T-cell (primary cell): ENCODE measurements at places on chromosomes 2 and 18. TPM values are rescaled to one million over a fixed set of nuclear protein-coding genes. Genes with fewer than 3 reads are reported as not detected.

DNA sequence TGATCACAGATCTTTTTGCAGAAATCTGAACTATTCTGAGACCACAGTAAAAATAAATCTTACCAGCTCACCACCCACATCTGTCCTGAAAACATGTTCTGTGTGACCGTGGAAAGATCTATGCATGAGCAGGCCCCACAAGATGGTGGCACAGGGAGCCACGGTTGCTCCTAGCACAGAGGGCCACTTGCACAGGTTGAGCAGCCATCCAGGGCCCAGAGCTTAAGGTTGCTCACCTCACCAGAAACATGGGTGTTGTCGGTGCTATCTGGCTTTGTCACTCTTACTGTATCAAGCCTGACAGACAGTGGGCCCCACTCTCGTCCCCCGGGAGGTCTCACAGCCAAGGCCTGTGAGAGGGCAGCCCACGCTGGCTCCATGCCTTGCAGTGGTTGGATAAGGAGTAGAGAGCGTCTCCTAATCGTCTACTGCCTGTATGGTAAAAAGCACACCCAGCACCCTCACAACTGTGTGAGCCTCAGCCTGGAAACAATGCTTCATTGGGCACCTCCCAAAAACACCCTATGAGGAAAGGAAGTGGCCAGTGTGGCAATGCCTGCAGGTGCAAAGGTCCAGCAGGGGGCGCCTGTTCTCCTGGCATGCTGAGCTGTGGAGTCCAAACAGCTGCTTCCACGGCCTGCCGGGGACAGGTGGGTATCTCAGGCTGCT is 19.6 kb downstream of the TUBB6 start:
- no peak overlapping the region for H3K27ac ChIP-seq
- H3K27me3 ChIP-seq = no peaks in the 10 kb centered on the region
- H3K4me1 ChIP-seq = peaks cover 5% of the 10 kb centered on the region
- H3K36me3 ChIP-seq = peaks cover 15% of the 10 kb centered on the region

DNA sequence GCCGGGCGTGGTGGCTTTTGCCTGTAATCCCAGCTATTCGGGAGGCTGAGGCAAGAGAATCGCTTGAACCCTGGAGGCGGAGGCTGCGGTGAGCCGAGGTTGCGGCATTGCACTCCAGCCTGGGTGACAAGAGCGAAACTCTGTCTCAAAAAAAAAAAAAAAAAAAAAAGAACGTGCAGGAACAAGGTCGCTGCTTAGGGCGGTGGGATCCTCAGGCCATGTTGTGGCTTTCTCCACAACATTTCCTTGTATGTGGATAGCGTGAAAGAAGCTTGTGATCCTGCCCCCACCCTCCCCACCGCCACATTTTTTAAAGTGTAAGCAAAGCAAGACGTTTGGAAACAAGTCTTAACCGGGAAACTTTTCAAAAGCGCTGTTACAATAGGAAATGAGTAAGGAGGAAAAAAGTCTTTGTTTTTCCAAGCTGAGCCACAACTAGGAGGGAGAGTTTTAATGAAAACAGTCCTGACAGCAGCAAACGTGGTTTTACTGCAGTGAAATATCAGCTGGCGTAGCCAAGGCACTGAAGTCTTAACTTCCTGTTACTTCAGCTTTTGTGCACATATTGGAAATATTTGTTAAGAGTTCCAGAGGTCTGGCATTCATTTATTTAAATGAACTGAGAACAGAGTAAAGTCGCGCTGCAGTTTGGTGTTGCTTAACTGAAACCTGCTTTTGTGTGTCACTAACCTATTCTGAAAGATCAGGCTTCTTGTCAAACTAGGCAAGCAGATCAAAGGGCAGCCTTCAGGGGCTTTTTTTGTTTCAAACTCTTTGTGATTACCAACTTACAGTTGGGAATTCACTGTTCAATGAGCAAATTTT is 3.8 kb downstream of the TGIF1 start:
- H3K4me1 ChIP-seq = peaks cover 9% of the 10 kb centered on the region
- peak overlapping the region; percentile 50 for H3K4me3 ChIP-seq
- H3K27ac ChIP-seq = peak overlapping the region; percentile 85
- H3K36me3 ChIP-seq = peaks cover 19% of the 10 kb centered on the region

DNA sequence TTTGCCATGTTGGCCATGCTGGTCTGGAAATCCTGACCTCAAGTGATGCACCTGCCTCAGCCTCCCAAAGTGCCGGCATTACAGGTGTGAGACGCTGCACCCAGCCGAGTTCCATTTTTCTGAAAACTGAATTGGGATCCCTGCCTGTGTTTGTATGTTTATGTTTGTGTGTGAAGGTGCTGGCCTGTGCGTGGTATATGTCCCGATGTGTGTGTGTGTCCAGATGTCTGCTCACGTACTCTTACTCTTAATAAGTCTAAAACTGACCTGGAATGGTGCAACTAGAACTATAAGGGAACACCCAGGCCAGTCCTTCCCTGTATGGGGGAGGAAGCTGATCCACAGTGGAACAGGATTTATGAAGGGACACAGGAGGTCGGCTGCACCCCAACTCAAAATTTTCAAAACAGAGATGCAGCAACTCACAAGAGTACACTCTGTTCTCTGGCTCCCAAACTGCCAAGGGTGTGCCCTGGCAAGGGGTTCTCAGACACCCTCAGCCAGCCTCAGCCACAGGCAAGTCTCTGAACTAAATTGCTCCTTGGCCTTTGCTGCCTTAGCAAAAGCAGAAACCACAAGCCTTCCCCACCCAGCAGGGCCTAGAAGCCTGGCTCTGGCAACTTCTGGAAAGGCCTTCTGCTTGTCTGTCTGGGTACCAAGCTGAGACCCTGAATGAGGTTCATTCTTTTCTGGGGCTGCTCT is 36.5 kb downstream of the RHOB start:
- H3K27ac ChIP-seq = no peak overlapping the region
- no peaks in the 10 kb centered on the region for H3K36me3 ChIP-seq
- no peak for DNase-seq
- no peak overlapping the region for H3K4me3 ChIP-seq

Gene CIB4
- total RNA-seq = not detected
